ENCODE measurements at places on chromosomes 2 and 18.
A peak's percentile ranks its signal among the peaks of the same experiment; 100 is the strongest.

DNA sequence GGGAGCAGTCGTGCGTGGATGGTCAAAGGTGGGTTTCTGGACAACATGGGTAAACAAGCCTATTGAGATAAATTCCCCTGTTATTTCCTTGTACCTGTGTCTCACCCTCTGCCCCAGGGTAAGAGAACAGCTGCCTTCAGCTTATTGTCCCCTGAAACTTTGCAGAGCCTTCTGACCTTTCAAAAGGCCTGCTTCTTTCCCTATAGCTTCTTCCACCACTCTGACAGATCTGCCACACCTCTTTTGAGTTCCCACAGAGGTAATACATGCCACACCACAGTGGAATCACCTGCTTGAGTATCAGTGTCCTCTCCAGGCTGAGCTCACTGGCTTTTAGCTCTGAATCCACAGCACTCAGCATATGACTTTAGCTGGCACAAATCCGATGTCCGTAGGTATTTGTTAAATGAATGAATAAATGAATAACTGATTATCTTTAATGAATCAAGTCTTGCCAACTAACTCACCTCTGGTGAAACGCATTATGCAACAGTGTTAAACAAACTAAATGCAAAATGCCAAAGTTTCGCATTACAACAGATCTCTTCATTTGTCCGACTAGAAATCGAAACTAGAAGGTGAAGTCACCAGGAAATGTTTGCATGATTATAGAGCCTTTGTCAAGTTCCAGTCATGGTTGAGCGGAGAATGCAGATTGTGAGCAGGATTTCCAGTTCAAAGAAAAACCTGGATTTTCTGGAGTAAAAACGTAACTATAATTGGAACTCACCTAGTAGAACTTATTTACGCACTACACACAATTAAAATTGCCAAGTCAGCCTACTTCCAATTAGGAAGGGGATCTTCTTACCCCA is 16.4 kb downstream of the DYNAP start:
- peak; percentile 97 for DNase-seq

DNA sequence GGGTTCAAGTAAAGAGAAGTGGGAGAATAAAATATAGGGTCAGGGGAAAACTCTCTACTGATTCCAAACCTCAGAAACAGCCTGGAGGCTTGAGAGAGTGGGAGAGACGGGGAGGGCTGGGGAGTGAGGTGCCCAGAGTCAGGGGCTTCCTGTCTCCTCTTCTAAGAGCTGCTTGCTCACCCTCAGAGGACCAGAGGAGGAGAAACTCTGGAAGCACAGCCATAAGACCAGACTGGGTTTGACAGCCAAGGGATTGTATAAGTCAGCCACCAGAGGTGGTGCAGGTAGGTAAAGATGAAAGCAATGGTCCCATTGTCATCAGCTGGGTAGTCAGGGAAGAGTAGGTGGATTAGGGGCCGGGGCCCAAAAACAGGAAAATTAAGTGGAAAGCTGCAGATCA is 259.4 kb downstream of the TNS1 start:
- DNase-seq, result no peak

DNA sequence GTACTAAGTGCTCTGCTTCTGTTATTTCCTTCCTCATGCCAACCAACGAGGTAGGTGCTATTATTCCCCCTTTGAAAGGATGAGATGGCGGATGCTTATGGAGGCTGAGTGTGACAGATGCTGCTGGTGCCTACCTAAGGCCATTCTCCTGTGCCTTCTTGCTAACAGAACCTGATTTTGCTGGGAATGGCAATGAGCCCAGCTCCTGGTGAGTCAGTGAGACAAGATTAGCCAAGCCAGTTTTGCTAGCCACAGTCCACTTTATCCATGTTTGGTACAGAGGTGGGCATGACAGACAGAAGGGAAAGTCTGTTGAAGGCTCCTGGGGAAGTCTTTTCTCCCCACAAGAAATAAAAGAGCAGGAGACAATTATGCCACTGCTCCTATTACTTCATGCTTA is 43.7 kb upstream of the TMEM163 start:
- DNase-seq, result no peak

GRCh38 chr18:69785466-69785865 is 162.2 kb downstream of the CD226 start:
- no peak for DNase-seq

DNA sequence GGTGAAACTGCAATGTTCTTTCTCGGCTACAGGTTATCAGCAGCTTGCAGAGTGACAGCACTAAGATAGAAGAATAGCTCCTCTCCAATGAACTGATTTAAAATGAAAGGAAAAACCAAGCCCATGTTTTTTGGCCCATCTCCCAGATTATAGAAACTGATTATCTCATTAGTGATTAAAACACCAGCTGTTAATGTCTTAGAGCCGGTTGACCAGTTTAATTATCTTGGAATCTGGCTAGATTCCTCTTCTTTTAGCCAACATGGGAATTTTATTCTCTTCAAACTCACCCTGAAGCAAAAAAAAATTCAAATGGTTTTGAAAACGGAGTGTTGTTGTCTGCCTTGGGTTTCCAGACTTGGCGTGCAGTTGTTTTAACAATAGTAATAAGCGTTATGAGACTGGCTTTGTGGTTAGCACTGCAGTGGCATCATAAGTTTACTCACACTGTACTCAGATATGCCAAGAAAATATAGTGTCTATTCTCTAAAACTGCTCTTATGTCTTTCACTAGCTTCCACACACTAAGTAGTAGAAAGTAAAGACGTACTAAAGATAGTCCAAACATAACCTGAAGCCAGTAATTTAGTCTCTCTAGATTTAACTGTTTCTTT is 665.3 kb downstream of the STK39 start:
- no peak for DNase-seq

DNA sequence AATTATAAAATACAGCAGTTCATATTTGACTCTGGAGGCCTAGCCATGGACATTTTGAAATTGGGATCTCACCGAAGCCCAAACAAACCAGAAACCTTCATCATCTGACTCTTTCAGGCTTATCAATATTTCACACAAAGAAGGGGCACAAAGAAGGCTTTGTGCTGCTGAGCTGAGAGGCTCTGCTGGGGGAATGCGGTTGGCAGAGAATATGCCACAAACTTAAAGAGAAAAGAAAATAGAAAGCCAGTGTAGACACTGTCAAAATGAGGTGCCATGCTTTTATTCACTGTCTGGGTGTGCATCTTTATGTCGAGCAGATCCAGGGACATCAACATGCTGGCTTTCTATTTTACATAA is 162.6 kb downstream of the QPCT start:
- no peak for DNase-seq

DNA sequence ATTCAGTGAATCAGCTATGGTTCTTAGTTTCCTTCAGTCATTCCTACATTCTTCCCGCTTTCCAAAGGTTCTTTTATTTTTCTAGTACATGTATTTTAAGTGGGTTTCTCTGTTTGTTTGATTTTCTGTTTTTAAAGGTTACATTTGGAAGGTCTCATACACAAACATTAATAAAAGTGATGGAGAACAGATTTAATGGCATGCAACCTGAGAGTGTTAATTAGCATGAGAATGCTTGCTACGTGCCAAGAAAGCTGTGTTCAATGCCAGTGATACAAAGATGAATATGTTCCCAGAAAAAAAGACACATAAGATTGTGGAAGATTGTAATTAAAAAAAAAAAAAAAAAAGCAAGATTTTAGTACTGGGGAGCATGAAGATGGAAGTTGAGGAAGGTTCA is 61.8 kb upstream of the CDC42EP3 start:
- no peak for DNase-seq

- peak; percentile 18 for DNase-seq
Observed at GRCh38 chr2:152421521-152422370, 86.8 kb downstream of the FMNL2 start.

DNA sequence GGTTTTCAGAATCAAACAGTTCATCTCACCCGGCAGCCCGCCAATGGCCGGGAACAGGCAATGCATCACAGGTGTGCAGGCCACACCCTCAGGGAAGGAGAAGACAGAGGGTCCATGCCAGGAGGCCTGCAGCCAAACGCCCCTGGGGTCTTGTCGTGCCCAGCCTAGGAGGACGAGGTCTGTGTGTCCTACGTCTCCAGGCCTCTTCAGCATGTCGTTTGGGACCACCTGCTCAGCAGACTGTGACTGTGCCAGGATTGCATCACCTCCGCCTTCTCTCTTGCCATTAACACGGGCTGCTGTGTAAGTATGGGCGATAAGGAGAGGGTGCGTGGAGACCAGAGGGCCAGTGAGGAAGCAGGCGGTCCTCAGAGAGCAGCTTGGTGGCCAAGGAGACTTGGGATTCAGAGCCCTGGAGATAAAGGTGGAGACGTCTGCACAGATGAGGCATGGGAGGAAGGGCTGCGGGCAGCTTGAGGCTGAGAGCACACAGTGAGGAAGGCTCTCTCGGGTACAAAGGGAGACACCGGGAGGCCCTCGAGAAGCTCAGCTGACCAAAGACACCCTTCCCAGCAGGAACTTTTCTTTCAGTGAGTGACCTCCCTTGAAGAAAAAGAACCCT is 37.4 kb upstream of the KLHL29 start:
- DNase-seq, result no peak

GRCh38 chr18:63970809-63971205 is 926 bp downstream of the SERPINB8 start:
- peak; percentile 81 for DNase-seq

DNA sequence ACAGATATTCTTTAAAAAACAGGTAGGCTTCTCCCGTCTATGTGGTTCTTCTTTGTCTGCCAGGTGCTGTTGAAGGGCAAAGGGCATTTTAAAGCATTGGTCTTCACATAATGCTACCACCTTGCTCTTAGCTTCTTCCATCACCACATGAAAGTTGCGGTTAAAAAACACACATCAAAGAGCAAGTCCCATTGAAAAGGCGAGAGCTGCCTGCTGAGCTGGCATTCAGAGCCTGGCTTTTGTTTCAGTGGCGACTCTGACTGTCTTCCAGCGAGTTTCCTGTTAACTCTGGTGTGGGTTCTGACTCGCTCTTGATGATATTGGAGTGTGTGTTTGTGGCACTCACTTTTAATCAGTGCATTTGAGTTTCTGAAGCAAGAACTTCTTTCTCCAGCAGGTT is 624.9 kb upstream of the FANCL start:
- no peak for DNase-seq

DNA sequence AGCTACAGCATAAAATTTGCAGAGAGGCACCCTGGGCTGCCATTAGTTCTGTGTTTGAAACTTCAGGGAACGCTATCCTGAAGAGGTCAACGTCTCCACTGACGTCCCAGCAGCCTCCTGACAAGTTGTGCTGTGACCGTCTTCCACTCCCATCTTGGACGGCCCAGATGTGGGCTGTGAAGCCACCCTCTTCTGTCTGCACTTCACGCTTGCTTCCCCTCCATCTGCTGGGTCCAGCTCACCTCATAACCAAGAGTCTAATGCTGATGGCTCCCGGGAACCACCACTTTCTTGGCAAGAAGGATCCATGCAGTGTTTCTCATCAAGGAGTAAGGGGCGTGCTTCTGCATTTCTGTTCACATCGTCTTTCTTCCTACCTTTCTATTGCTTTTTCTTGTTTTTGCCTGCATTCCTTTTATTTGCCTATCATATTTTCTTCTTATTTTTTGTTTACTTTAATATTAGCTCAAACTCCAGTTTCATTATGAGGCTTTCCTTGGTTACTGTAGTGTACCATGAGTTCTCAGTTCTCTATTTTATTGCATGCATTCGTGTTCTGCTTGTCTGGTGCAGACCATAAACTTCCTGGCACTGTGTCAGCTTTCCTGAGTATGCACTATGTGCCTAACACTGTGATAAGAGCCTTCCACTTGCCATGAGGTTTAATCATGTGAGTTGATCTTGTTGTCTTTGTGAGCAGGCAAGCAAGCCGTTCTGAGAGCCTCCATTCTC is 631.8 kb upstream of the RAB6C start:
- DNase-seq, result no peak

- no peak for DNase-seq
Observed at GRCh38 chr18:47831351-47831750, 99.1 kb downstream of the SMAD2 start.

GRCh38 chr2:102480285-102481195 is 7.5 kb downstream of the SLC9A4 start:
- no peak for DNase-seq

DNA sequence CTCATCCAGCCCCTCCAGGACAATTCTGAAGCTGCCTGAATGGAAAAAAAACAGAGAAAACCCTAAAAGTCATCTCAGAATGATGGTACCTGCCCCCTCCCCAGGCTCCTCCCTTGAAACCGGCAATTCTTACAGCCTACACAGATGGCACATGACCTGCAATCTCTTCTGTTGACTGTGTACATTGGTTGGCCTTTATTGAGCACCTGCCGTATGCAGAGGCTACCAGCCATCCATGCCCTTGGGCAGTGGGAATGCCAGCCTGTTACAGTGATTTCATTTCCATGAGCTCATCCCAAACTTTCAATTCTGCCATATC is 57.1 kb downstream of the EMX1 start:
- no peak for DNase-seq

GRCh38 chr2:187482796-187483195 is 34.7 kb upstream of the CALCRL start:
- DNase-seq, result no peak

- no peak for DNase-seq
Observed at GRCh38 chr2:54952978-54953456, 97.2 kb downstream of the RTN4 start.

GRCh38 chr2:40321822-40322221 is 130.1 kb downstream of the SLC8A1 start:
- no peak for DNase-seq

GRCh38 chr18:51559198-51559901 is 361.9 kb upstream of the MEX3C start:
- DNase-seq, result no peak

DNA sequence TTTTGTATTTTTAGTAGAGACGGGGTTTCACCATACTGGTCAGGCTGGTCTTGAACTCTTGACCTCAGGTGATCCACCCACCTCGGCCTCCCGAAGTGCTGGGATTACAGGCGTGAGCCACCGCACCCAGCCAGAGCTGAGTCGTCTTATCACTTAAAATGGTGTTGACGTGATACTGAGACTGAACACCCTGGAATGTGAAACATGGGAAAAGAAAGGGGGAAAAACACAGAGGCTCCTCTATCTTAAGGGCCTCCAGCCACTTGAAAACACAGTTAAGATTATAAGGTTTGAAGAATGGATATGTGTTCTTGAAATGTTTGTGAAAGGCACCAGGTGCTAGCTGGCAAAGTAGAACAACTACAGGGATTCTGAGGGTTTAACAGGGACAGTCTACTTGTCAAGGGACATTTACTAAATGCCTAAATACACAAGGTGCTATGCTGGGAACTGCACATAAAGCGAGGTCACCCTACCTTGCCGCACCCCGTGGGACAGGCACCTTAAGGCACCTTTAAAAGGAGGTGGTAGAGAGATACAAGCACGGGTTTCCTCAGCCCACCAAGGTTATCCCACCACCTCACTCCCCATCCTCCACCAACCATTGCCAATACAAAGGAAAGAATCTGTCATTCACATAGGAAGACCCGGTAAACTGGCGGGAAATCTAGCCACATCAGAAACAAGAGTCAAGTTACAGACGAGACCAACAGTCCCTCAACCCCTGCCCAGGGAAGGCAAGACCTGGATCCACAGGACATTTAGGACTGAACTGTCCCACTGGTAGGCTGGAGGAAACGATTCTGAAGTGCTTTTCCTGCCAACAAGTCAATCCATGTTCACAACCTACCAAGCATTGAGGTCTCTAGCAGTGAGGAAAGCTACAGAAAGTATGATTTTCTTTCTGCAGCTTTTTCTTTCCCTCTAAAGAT is 43.4 kb downstream of the STK39 start:
- DNase-seq, result no peak

GRCh38 chr18:50507120-50507590 is 52.7 kb upstream of the MAPK4 start:
- DNase-seq, result peak; percentile 76

- peak; percentile 95 for DNase-seq
Observed at GRCh38 chr2:88265352-88266303, 95.5 kb downstream of the THNSL2 start.

Measured in DMS53 (cell line).